ENCODE measurements at places on chromosomes 6 and 20. TPM values are rescaled to one million over a fixed set of nuclear protein-coding genes. Genes with fewer than 3 reads are reported as not detected.

Gene CST7
- total RNA-seq = 0.25 TPM

Gene PDE7B
- total RNA-seq = 0.27 TPM

- DNase-seq = no peak
Measured at GRCh38 chr6:51542475-51542874, 544.9 kb downstream of the PKHD1 start.

DNA sequence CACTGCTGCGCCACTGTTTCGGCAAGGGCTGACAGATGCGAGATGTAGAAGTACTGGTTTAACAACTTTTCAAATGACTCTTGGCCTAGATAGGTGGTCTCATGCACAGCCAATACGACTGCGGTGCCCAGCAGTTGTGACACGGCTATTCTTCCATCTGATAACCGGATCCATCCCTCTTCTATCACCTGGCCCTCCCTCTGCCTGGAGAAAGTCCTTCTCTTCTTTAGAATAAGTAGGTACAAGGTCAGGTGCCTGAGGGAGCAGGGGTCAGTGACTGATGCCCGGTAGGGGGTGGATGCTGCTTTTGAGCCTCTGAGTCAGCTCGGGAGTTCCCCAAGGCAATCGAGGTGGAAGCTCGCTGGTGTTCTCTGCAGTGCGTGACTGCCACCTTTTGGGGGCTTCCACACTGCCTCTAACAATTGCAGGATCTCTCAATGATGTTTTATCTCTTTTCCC is 166.8 kb upstream of the GRIK2 start:
- DNase-seq = peak; percentile 0

DNA sequence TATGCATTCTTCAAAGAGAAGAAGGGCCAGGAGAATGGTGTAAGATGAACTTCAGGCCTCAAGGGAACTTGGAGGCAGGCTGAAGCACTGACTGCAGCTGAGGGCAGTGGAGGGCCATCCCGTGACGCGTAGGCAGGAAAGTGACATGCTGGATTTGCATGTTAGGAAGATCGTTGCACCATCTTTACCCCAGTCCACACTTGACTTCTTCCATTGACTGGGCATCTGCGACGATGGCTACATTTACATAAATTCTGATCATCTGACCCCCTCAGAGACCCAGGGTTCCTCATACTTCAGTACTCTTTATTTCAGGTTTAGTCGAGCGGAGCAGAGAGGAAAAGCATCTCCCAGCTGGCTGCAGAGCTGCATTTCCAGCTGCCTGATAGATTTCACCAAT is 180.2 kb downstream of the PTPRT start:
- no peak for DNase-seq

Gene DEFB124
- total RNA-seq = not detected

DNA sequence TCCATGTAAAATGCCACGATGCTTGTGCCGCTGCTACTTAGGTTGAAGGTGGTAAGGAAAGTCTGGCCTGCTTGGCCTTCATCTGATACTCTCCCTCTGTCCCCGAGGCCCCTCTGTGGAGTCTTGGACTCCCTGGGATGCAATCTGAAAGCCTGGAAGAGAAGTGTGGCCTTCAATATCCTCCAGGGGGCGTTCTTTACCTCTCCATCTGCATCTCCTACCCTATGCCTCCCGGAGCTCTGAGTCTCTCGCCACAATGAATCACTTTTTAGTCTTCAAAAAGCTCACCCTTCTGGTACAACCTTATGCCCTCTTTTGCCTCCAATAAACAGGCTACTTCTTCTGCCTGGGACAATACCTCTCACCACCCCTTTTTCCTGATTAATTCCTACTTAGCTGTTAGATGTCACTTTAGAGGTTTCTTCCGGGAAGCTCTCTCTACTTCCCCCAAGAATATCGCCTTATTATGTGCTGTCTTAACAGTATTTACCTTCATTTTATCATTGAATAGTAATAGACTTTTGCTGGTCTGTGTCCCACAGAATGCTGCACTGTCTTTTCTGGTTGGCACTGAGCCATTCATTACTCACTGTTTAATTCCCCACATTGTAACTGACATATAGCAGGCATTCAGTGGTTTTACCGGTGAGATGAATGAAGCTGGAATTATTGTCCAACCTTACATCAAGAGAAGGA is 13.9 kb upstream of the ATG5 start:
- peak; percentile 52 for DNase-seq

GRCh38 chr20:32585011-32585585 is at the start of gene NOL4L:
NOL4L (minus strand) TSS chr20:32585333; CDS start chr20:32584890, 443 bp downstream.
- DNase-seq = no peak

DNA sequence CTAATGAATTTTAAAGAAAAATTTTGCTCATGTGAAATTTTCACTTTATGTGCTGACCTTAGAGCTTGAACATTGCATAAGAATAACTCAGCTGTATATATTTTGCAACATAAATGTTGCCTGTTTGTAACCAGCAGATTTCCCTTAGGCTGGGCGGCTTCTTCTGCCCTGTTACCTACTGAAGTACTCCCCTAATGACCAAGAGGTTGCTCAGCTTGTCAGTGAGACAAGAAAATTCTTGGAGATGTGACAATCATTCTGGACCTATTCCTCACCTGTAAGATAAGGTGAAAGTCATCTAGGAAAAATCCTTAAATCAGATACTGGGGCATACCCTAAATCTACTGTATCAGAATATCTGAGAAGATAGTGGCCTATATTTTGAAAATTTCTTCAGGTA is 1061.7 kb downstream of the KIF16B start:
- DNase-seq = no peak

Gene APOM
- total RNA-seq = 0.89 TPM

DNA sequence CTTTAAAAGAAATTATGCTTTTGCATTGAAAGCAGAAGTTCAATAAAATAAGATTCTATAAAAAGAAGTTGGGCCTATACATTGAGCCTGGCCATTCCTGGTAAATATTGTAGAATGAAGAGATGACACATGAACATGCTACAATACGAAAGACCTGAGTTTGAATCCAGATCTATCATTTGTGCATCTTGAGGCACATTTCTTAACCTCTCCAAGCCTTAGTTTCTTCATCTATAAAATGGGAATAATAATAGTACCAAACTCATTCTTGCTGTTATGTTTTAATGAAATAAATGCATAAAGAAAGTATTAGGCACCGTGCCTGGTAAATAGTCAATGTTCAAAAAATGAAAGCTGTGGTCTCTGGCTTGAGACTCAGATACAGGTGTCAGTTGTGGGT is 76.9 kb upstream of the PHACTR2 start:
- DNase-seq = no peak

- no peak for DNase-seq
Measured at GRCh38 chr6:109036574-109037294, 57.9 kb downstream of the SESN1 start.

Gene TMEM170B
- total RNA-seq = 1.5 TPM

Gene LAMP5
- total RNA-seq = 2.3 TPM

- no peak for DNase-seq
Measured at GRCh38 chr20:37886851-37887297, 16.1 kb upstream of the VSTM2L start.

GRCh38 chr6:112253841-112254816 is at the start of gene LAMA4:
LAMA4 (minus strand) TSS chr6:112254567; CDS start chr6:112254150, 417 bp downstream.
- DNase-seq = peak; percentile 84

DNA sequence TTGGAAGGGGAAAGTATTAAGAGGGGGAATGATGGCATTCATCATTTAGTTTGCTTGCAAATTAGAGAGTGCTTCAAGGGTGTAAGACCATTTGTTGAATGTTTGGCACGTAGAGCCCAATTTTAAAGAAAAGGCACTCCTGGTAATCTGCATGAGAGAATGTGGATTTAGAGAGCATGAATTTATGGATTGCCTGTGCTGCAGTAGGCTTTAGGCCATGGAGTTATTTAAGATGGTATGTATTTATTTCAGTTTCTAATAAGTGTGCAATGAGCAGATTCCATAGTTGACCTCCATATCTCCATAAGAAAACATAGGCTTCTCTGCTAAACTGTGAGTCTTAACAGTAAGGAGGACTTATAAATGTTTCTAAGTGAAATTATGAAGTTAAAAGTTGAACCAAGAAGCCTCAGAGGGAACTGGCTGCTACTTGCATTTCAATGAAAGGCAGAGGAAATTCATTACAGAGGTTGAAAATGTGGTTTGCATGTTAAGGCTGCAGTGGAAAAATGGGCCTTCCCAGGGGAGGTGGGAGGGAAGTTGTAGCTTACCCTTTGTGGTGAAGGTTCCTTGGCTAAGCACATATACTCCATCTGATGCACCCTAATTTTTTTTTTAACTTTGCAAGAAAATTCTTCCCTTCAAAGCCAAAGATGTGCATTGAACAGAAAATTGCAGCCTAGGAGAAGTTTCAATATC is 134.2 kb downstream of the CARMIL1 start:
- DNase-seq = peak; percentile 43

- DNase-seq = no peak
Measured at GRCh38 chr6:111716325-111716724, 110.6 kb upstream of the TRAF3IP2 start.

DNA sequence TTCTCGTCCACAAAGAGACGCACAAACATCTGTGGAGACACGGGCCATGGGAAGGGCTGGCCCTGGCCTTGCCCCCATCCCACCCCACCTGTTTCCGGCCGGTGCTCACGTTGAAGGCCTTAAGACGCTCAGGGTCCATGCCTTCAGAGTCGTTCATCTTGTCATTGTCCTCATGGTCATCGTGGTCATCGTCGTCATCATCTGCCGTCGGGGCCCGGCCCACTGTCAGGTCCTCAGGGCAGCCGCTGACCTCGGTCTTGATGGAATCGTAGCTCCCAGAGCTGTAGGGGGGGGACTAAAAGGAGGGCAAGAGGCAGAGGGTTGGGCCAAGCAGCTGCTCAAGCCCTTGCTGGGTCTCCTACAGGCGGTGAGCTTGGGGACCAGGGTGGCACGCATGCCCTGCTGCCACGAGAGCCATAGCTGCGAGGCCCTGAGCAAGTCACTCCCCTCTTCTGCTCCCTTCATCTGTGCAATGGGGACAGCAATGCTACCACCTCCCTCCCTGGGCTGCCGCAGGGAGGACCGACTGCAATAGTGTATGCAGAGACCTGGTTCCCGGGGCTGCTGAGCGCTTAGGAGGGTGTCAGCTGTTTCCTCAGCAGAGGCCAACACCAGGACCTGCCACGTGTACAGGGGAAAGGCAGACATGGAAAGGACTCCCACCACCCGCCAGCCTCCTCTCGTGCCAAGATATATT is 95.5 kb downstream of the ASXL1 start:
- no peak for DNase-seq

Gene COX7A2
- total RNA-seq = 429 TPM

DNA sequence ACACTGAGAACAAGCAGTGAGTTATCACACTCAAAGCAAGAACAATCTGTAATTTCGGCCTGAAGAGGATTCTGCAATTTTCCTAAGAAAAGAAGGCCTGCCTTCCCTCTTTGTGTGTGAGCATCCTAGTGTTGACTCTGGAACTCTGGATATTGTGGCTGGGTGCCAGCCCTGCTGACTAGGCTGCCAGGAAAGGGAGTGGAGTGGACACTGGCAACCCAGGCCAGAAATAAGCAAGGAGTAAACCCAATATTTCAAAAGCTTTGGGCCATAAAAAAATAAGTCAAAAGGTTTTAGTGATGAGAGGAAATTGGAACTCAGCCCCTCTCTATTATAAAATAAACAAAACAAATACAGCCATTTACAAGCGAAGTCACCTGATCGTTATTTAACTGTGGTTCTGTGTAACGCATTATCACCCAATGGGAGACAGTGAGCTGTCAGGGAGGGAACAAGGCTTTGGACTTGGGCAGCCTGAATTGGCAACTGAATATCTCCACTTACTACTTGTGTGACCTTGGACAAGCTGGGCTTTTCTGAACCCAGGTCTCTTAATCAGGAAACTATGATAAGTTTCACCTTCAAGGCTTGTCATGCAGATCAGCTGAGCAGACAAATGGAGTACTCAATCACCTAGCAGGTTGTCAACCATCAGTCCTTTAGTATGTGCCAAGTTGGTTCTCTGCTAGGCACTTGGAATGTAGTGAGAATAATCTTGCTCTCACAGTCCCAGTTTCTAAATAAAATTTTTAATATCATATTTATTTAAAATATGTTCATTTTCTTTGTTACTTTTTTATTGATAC is 196.2 kb downstream of the PAX1 start:
- no peak for DNase-seq

Measured in astrocyte (in vitro differentiated cells and primary cell).